ENCODE measurements at places on chromosomes 13 and 19.

DNA sequence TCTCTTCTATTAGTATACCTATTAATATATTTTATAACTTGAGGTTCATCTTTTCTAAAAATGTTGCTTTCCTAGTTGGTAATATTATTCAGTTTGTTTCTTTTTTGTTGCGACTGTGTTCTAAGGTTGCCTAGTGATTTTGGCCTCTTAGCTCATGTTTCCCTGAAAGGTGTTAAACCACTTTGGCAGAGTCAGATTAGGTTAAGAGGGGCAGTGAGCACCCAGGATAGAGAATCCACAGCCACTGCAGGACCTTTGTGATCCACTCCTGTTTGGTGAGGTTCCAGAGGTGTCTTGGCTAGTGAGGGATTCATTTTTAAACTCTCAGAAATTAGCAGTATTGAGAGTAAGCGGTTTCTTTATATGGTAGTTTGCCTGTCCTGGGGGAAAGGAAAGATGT, 14.9 kb upstream of the GPR18 start:
- no peak for DNase-seq

DNA sequence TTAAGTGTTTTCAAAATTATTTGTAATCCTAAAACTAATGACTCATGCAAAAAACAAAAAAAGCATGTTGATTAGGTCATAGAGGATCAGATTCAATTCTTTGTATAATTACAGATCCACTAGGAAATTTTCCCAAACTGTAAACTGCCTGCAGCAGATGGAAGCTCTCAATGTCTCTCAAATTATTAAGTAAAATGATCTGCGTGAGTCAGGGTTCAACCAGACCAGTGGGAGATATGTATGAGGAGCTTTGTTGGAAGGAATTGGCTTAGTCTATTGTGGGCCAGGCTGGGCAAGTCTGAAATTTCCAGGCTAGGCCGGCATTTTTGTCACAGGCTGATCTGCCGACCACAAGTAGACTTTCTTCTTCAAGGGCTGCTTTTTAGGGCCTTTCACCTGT, 14.4 kb upstream of the SACS start:
- peak; percentile 21 for DNase-seq

- no peak for DNase-seq
Observed at GRCh38 chr13:106916329-106916976, 348.5 kb upstream of the ARGLU1 start.

DNA sequence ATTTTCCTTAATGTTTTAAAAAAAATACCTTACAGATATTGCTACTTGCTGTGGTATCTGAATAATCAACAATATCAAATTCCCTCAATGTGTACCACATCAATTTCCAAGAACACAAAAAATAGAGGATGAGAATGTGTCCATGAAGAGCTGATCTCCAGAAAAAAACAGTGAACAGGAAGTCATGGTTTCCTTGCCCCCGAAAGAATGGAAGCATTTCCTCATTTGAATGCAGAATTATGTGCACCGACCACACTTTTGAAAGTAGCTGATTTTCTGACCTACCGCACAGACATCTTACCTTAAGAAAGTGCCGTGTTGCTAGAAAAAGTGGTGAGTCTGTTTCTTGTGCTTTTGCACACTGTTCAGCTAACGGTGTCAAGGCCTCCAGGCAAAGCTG, 13.4 kb upstream of the EEF1AKMT1 start:
- no peak for DNase-seq

DNA sequence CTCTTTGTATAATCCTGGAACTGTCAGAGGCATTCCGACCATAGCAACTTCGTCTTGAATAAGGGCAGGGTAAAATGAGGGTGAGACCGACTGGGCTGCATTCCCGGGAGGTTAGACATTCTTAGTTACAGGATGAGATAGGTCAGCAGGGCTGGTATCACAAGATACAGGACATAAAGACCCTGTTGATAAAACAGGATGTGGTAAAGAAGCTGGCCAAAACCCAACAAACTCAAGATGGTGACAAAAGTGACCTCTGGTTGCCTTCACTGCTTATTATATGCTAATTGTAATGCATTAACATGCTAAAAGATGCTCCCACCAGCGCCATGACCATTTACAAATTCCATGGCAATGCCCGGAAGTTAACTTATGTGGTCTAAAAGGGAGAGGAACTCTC, 27.7 kb upstream of the MBNL2 start:
- no peak for DNase-seq

DNA sequence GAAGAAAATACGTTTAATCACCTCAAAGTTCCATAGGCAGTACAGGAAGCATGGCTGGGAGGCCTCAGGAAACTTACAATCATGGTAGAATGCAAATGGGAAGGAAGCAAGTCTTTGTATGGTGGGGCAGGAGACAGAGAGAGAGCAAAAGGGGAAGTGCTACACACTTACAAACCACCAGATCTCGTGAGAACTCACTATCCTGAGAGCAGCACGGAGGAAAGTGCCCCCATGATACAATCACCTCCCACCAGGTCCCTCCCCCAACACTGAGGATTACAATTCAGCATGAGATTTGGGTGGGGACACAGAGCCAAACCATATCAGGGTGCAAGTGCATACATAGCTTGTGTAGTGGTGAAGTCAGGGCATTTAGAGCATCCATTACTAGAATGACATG, 92.3 kb upstream of the ANKRD10 start:
- DNase-seq = no peak

DNA sequence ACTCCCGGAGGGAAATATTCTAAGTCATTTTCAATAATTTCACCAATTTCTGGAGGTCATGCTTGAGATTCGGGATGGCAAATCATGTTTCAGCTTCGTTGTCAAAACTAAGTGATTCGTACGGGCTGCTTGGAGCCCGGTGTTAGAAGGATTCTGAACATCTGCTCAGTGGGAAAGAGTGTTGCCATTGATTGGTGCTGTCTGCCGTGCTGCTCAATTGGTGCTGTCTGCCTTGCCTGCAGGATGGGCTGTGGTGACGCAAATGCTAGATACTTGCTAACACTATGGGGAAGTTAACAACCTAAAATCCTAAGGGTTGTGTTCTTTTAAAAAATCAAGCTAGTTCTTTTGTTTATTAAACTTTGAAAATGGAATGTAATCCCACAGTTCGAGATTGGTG, 17.3 kb upstream of the CACNG8 start:
- DNase-seq = no peak

GRCh38 chr19:51944798-51945552, 17.7 kb downstream of the ZNF613 start:
- no peak for DNase-seq

- no peak for DNase-seq
Observed at GRCh38 chr13:33865945-33866344, 48.0 kb downstream of the RFC3 start.

GRCh38 chr19:6267552-6268381, 12.0 kb downstream of the MLLT1 start:
- DNase-seq = no peak

DNA sequence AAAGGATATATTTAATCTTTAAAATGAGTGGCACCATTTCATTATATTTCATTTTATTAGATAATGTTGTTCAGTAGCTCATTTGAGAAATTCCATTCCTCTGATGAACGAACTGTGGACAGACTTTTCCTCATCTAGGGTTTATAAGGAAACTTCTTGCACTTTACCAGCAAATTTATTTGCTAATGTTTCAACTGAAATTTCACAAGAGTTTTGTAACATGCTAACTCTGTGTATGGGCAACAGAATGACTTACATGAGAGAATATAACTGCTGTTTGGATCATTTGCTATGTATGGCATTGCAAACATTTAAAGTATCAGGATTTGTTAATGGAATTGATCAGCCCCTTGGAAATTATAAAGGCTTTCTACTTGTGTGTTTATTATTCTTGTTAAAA, 3.7 kb upstream of the IRS2 start:
- no peak for DNase-seq
